Fibroblast of lung (primary cell): ENCODE measurements at places on chromosomes 6 and 20. TPM values are rescaled to one million over a fixed set of nuclear protein-coding genes. Genes with fewer than 3 reads are reported as not detected.
A peak's percentile ranks its signal among the peaks of the same experiment; 100 is the strongest.

GRCh38 chr20:43904827-43905177, 9.8 kb upstream of the TOX2 start:
- no peak for DNase-seq
- H3K27ac ChIP-seq, result no peak overlapping the region
- H3K4me3 ChIP-seq, result no peak overlapping the region
- no peaks in the 10 kb centered on the region for H3K27me3 ChIP-seq

GRCh38 chr6:162974685-162975084, 246.9 kb downstream of the PACRG start:
- no peak for DNase-seq
- H3K4me3 ChIP-seq, result no peak overlapping the region
- H3K27ac ChIP-seq, result no peak overlapping the region
- H3K36me3 ChIP-seq, result no peaks in the 10 kb centered on the region
- no peaks in the 10 kb centered on the region for H3K27me3 ChIP-seq

DNA sequence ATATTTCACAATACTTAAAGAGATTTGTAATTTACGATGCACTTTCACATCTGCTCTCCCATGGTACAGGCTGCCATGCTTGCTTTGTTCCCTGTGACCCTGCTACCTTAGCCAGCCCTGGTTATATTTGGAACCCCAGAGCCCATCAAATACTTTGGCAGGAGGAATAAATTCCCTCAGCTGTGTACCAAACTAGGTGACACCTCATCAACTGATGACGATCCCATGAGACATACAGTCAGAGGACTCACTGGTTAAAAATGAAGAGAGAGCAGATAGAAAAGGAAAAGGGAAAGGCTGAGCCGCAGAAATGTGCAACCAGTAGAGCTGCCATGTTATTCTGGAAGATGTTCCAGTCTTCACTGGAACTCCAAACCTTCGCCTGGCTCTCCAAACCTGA, 120.0 kb downstream of the SIM1 start:
- H3K4me3 ChIP-seq, result no peak overlapping the region
- peak; percentile 30 for DNase-seq
- H3K36me3 ChIP-seq, result no peaks in the 10 kb centered on the region
- H3K27me3 ChIP-seq, result no peaks in the 10 kb centered on the region
- H3K4me1 ChIP-seq, result peaks cover 5% of the 10 kb centered on the region

Gene SLC2A10
- 42.1 and 47.2 TPM in 2 replicates for total RNA-seq

DNA sequence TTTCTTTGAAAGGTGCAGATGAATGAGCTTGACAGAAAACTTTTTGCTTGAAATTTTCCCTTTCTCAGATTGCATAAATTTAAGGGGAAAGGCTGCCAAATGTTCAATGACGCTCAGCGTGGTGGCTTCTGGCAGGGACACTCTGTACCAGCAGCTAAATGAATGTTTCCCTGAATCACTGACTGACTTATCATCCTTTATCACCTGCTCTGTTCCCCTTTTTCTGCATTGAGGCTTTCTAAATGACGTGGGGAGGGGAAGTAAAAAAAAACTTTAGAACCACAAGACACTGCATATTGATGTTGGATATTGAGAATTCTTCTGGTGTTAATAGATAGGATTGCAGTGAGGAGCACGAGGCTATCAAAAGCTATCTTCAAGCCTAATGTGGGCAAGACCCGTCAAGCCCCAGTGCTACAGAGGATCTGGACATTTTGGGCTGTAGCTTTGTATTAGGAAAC, 46.9 kb upstream of the ENPP5 start:
- H3K4me1 ChIP-seq, result no peaks in the 10 kb centered on the region
- H3K27ac ChIP-seq, result no peak overlapping the region
- H3K4me3 ChIP-seq, result no peak overlapping the region
- no peak for DNase-seq
- no peaks in the 10 kb centered on the region for H3K27me3 ChIP-seq
